ENCODE measurements at places on chromosomes 7 and 10. TPM values are rescaled to one million over a fixed set of nuclear protein-coding genes. Genes with fewer than 3 reads are reported as not detected.

The PLEKHS1 gene
- not detected for total RNA-seq

- no peak for DNase-seq
Measured at GRCh38 chr7:138934367-138934766, 46.8 kb downstream of the KIAA1549 start.

- no peak for DNase-seq
Measured at GRCh38 chr7:32243687-32244290, 173.6 kb upstream of the PDE1C start.

The CLDN3 gene
- total RNA-seq, result 69.4 TPM

The JAKMIP3 gene
- 0.54 TPM for total RNA-seq

GRCh38 chr10:122733443-122733842, 33.8 kb upstream of the C10orf120 start:
- no peak for DNase-seq

- DNase-seq, result no peak
Measured at GRCh38 chr7:106071356-106071998, 40.6 kb downstream of the SYPL1 start.

GRCh38 chr7:105776068-105776790, 100.2 kb downstream of the ATXN7L1 start:
- peak; percentile 82 for DNase-seq

- no peak for DNase-seq
Measured at GRCh38 chr10:78771808-78772455, 296.8 kb upstream of the ZMIZ1 start.

DNA sequence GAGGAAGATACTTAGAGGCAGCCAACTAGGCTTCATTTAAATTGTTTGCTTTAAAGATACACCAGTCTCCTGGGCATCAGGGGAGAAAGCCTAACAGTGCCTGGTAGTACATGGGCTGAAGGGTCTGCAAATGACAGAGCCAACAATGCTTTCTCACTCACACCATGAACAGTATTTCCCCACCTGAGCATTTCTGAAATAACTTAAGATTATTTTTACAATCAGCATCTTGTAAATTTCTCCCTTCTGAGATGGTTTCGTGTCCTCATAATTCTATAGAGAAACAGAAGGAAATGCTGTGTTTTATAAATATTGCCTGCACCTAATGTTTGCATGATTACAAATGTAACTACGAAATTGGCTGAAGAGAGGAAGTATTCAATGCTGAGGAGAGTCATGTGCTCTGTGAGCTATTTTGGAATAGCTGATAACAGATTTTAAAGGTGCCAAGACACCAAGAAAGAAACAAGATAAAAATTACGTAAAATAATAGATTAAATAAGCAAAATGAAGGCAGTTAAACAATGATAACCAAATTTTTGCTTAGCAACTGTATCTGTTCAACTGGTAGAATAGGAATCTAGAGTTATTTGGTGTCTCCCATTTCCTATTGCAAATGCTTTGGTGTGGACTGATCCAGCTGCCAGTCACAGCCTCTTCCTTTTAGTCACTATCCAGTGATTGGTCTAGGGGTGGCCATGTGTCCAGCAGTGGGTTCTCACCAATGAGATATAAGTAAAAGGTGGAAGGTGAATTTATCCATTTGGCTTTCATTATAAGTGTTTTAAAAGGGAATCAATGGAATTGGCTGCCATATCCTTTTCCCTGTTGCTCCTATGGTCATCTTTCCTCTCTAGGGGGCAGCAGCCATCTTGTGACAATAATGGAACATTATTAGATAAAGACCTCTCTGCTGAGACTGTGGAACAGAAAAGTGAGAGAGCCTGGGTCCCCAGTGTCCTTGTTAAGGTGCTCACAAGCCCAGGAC, 167.9 kb upstream of the SLC26A5 start:
- no peak for DNase-seq

The GPR26 gene
- total RNA-seq, result not detected

The INMT gene
- total RNA-seq, result not detected

DNA sequence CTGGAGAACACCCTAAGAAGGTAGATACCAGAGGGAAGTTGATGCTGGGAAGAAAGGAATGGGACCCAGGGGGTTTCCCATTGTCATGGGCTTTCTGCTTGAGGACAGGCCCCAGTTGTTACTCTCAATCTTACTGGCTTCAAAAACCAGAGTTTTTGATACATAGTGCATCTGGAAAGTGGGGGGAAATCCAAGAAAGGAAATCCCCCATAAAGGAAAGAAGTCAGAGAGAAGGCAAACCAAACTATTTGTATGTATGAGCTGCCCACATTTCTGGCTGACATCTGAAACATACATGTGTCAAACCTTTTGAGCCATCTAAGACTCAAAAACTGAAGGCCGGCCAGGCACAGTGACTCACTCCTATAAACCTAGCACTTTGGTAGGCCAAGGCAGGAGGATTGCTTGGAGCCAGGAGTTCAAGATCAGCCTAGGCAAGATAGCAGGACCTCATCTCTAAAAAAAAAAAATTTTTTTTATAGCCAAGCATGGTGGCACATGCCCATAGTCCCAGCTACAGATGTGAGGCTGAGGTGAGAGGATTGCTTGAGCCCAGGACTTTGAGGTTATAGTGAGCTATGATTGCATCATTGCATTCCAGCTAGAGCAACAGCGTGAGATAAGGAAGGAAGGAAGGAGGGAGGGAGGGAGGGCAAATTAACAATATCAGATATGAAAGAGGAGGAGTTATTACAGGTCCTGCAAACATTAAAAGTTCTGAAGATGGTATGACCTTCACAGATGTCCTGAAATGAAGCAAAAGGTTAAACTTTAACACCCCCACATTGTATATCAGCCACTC, 6.7 kb upstream of the COA1 start:
- DNase-seq, result no peak

DNA sequence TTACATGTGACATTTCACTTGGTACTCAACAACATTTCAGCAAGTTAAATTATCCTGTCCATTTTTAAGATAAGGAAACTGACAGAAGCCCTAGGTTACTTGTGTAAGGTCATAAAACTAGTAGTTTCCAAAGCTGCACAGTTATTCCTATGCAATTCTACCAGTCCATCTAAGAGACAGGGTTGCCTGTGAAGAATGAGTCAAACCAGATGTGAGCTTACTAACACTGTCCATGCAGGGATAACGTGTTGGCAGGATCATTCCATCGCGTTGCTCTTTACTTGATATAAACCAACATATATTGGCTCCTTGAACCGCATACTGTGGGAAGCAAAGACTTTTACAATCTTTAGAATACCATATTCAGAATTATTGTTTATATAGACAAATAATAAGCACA, 280.9 kb upstream of the HGF start:
- no peak for DNase-seq

The ST8SIA6 gene
- not detected for total RNA-seq

DNA sequence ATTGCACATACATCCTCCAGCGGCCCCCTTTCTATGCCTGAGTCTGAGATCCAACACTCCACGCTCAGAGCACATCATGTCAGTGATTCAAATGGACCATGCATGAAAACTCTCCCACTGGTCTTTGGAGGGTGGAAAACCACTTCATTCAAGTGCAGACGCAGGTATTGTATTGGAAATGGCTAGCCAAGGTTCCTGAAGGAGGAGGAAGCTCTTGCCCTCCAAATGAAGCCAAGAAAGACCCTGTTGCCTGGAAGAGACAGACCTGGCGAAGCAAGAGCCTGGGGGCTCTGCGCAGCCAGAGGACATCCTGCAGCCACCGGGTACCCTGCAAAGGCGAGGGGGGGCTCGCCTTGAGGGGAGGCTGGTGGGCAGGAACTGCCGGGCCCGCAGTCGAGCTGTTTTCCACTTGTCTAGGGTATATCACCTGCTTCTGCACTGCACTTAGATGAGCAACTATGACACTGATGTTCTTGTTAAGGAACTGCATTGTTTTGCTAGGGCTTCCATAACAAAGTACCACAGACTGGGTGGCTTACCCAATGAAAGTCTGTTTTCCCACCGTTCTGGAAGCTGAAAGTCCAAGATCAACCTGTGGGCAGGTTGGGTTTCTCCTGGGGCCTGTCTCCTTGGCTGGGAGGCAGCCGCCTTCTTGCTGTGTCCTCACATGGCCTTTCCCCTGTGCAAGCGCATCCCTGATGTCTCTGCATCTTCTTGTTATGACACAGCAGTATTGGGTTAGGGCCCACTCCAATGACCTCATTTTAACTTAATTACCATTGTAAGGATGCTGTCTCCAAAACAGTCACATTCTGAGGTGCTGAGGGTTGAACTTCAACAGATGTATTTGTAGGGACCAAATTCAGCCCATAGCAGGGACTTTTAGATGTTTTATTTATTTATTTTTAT, 233.4 kb downstream of the ARHGAP12 start:
- DNase-seq, result no peak

DNA sequence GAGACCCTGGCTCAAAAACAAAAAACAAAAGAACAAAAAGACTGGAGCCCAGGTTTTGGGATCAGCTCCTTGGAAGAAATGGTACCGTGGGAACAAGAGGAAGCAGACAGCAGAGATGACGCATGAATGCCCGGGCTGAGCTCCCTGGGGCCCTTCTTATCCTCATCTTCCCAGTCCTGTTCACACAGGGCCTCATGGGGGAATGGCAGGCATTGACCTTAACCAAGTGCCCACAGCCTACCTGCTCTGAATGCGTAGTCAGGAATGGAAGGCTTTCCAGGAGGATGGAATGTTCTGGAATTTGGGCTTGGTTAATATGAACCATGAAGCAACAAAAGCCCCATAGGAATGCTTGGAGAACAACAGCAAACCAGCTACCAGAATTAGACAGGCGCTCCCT, 154.7 kb downstream of the PRPF18 start:
- no peak for DNase-seq

The GFRA1 gene
- 8.2 TPM for total RNA-seq

The RBP3 gene
- total RNA-seq, result not detected

The NUTM2D gene
- 2.1 TPM for total RNA-seq

DNA sequence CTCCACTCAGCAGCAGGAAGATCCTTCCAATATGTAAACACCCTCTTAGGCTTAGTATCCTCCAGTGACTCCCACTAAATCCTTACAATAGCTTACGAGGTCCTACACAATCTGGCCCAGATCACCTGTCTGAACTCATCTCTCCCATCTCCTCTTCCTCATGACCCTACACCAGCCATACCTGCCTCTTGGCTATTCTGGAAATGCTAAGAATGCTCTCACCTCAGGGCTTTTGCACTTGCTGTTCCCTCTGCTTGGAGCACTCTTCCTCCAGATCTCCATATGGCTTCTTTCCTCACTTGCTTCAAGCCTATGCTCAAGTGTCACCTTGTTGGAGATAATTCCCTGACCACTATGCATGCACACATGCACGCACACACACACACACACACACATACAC, 50.8 kb upstream of the FRMD4A start:
- no peak for DNase-seq

The NPVF gene
- total RNA-seq, result not detected

The GIMAP4 gene
- not detected for total RNA-seq

DNA sequence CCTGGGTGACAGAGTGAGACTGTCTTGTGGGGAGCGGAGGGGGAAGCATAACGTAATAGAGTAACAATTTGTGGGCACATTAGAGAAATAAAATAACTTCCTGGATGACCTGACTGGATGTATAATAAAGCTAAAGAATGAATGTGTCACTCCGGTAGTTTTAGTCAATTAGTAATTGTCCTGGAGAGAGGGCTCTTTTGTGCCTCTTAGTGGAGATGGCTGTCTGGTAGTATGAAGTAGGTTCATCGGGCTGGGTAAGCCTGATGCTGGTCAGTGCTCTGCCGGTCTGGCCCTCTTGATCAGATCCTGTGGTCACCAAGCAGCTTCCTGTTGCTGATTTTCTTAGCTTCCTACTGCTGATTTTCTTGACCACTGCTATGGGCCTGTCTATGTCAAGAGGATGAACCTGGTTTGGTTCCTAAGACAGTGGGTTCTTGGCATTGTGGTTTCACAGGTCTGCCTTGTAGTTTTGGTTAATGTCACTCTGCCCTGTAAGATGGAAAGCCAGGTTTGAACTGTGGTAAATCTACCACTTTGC, 34.1 kb downstream of the ZRANB1 start:
- DNase-seq, result peak; percentile 70

All from Caki2 (cell line).